Panc1 (cell line): ENCODE measurements at places on chromosomes 1 and 21.

DNA sequence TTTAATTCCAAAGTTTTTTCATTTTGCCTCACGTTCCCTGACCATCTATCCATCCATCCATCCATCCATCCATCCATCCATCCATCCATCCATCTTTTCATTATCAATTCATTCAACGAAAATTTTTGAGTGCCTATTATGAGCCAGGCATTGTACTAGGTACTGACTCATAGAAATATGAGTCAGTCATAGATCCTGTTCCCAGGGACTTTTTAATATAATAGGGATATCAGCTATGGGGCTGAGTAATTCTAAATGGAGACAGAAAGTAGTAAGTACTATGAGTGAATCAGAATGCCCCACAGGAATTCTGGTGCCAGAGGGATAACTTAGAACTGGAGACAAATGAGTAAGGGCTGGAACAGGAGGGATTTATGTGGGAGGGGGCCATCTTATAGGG is 49.8 kb upstream of the GNG12 start:
- DNase-seq = no peak

- no peak for DNase-seq
Observed at GRCh38 chr1:67614511-67614934, 70.5 kb upstream of the GADD45A start.

DNA sequence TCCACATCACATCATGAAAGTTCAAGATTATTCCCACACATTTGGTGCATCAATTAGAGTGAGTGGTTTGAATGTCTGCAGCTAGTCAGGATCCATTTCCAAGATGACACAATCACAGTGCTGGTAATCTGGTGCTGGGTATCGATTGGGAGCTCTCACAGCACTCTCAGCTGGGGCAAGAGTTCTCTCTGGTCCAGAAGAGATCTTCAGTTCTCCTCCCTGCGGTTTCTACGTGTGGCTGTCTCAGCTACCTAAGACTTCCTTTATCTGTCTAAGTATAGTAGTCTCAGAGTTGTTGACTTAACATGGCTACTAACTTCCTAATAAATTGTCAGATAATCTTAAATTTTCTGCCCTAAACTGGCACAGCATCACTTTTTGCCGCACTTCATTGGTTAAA is 358.0 kb upstream of the BRINP3 start:
- no peak for DNase-seq

DNA sequence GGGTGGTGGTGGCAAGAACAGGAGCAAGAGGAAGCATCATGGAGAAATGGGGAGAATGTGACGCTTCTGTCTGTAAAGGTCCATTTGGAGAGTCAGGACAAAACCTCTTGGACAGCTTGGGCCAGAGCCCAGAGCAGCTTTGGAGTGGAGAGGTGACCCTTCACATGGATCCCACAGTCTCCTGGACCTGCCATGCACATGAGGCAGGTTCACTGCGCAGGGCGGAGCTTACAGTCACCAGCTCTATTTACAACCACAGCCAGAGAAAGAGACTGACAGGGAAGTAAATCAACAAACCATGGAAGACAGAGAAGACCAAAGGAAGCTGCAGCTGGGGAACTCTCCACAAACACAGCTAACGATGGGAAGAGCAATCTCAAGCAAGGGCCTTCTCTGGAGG is 828 bp upstream of the RGS8 start:
- no peak for DNase-seq

- no peak for DNase-seq
Observed at GRCh38 chr1:230208619-230209261, 141.7 kb downstream of the GALNT2 start.

DNA sequence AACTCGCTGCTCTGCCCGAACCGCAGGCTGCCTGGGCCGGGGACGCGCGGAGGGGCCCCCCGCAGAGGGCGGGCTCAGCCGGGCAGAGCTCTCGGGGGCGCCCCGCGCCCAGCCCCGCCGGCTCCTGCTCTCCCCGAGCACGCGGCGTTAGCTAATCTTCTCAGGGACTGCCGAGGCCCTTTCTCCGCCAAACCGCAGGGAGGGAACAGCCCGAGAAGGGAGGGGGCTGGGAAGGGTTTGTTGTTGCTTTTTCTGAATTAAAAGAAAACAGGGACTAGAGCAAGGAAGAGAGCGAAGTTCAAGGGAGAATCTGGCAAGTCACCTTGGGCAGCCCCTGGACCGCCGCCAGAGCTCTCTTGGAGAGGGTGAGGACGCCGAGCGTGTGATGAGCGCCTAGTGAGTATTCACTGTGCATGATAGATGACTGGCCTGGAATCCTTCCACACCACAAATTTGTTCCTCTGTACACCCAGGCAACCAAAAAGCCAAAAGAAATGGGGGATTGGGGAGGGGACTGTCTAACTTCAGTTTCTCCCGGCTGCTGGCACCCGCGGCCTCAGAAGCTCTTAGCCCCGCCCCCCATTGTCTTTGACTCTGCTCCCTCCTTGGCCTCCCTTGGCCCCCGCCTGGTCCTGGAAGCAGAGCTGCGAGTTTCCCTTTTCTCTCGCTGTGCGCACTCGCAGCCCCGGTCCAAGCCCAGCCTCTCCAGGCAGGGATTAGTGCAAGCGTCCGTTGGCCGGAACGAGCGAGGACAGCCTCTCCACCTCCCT is 19.7 kb upstream of the LMX1A start:
- DNase-seq = no peak

DNA sequence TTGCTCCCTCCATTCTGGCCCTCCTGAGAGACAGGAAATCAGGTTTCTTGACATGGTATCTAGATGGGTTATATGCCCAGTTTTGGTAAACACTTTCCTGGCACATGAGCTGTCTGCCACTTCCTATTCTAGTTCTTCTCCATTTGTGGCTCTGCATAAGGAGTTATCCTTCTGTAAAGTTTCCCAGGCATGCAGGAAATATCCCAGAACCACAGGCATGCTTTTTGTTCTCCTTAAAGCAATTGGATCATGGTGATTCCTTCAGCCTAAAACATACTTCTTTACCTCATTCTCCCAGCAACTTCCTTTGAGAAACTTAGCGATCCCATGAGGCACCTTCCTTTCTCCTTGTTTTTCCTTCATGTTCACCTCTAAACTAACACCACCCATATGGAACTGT is 199.8 kb downstream of the CRB1 start:
- no peak for DNase-seq

GRCh38 chr1:90335558-90335957 is 340.6 kb downstream of the ZNF326 start:
- DNase-seq = no peak

DNA sequence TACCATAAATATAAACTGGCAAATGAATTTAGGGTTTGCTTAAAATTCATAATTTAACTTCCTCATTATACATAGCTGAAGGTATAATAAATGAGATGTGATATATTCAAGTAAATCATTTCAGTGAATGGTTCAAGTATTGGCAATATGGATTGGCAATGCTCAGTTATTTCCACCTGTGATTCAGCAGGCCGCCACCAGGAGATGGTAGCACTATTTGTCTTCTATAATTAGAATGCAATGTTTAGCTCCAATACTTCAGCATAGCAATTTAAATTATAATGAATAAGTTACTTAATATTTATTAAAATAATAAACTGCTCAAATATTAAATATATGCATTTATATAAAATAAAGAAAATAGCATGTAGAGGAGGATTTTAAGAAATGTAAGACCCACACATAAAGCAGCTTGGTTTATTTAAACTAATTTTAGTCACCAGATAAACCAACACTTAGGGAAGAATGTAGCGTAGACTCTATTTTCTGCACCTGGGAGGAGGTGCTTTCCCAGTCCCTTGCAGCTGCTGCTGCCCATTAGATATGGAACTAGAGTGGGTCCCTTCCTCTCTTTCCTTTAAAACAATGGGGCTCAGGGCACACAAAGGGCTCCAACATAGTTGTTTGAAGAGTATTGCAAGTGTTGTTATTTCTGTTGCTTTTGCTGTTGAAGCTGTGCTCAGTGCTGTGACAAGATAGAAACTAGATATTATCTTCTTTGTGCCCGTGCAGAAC is 62.1 kb downstream of the PLPPR4 start:
- no peak for DNase-seq

- no peak for DNase-seq
Observed at GRCh38 chr1:96308314-96308713, 413.3 kb upstream of the PTBP2 start.

DNA sequence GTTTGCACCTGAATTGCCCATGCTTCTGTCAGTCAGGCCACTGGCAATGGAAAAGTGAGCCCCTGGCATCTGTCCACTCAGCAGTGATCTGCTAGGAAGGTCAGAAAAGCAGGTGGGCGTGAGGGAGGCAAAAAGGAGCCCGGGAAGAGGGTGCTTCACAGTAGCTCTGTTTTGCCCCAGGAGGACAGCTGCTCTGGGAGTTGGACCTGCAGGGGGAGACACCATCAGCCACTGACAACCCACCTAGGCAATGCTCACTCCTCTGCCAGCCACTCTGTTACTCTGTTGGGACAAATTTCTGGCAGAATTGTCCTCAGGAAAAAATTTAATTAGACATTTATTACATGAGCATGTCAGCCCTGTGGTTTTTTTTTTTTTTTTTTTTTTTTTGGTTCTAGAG is 146.4 kb downstream of the LRIG2 start:
- DNase-seq = no peak

DNA sequence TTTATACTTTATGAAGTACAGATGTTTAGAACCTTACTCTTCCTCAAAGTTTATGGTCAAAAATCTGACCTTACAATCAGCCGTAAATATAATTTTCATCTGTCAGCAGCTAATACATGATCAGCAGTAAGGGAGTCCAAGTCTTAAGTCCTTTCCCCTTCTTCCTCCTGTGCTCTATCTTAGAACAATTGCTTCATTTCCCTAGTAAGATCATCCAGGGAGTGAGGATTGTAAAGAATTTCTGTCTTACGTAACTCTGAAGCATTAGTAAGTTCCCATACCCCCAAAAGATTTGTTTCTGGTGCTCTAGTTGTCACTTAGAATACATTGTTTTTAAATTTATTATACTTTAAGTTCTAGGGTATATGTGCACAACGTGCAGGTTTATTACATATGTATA is 2.1 kb downstream of the SETDB1 start:
- DNase-seq = no peak

DNA sequence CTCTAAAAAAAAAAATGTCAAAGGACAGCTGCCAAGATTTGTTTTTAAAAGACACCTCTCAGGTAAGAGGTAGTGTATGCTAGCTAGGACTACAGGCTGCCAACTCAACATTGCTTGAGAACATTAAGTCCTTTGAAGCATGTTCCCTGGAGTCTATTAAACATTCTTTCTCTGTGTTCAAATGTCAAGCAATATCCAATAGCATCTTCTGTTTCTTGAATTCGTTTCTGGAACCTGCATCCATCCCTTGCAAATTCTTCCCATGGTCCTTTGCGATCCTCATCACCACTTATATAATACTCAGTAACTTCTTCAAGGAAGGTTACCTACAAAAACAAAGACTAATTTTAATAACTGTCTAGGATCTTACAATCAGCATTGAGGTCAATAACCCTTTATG is 5.6 kb downstream of the PPP1R15B start:
- no peak for DNase-seq

- no peak for DNase-seq
Observed at GRCh38 chr1:234281826-234282489, 91.3 kb upstream of the COA6 start.

DNA sequence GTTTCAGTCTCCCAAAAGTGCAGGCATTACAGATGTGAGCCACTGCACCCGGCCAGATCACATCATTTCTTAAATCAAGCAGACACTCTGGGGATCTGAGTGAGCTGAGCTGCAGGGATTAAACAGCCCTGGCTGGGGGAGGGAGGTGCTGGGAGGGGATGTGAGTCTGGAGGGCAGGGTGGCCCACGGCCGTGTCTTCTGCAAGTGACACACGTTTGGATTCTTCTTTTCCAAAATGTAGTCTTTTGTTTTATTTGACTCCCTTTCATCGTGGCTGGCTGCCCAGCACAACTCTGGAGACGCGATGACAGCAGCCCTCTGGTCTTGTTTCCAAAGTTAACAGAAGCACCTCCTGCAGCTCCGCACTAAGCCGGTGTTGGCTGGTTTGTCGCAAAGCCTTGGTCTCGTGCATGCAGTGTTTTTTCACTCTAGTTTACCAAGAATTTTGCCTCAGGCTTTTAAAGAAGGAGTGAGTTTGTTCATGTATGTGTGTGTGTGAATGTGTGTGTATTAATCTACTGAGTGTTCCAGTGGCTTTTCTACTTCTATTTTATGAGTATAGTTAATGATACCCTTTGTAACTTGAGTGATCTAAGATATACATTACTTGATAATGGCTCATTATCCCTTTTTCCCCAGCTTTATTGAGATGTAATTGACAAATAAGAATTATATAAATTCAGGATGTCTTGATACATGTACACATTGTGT is 2.8 kb upstream of the KRTAP10-5 start:
- DNase-seq = no peak

DNA sequence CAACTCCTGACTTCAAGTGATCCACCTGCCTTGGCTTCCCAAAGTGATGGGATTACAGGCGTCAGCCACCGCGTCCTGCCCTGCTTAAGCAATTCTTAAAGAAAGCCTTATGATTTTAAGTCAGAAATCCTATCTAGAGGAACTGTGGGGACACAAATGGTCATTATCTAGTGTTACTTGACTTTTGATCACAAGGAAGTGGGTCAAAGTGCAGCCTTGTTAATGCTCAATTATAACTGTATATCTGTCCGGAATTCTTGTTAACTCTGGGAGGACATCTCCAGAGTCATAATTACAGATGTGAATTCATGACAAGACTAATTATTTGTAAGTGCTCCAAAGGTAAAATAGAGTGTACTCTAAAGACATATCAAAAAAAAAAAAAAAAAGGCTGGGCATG is 76.9 kb upstream of the PUM1 start:
- no peak for DNase-seq

GRCh38 chr1:47701741-47702515 is 264.1 kb downstream of the FOXD2 start:
- no peak for DNase-seq
